ENCODE measurements at places on chromosomes 2 and 18.

DNA sequence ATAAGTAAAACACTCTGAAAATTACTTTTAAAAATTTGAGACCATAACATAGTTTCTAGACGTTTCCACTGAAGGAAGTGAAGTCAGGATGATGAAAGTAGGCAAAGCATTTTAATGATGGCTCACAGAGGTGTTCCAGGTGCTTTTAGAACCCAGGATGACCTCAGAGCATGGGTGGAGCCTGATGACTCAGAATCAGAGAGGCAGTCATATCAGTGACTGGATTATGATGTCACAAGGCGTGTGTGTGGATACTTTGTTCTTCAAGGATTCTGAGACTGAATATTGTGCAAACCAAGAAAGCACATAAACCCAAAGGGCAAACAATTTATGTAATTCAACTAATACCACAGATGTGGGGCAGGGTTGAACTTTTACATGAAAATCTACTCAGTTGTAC, 208.0 kb upstream of the FBXO11 start:
- DNase-seq, result no peak

GRCh38 chr2:20582600-20583221, 68.2 kb downstream of the HS1BP3 start:
- DNase-seq, result no peak

DNA sequence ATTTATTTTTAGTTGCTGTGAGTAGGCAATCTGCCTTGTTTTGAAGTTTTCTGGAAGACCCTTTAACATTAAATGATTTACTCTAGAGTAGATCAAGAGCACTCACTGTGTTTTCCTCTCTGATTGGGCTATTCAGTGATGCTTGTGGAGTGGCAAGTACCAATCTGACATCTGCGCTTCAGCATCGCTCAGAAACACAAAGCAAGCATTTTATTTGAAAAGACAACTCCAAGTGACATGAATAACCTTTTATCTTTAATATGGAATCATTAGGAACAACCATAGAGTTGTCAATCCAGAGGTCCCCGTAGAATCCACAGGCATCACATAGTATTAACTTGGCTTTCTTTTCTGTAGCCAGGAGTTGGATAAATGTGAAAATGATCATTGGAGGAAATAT, 114.7 kb downstream of the CPS1 start:
- DNase-seq, result no peak

DNA sequence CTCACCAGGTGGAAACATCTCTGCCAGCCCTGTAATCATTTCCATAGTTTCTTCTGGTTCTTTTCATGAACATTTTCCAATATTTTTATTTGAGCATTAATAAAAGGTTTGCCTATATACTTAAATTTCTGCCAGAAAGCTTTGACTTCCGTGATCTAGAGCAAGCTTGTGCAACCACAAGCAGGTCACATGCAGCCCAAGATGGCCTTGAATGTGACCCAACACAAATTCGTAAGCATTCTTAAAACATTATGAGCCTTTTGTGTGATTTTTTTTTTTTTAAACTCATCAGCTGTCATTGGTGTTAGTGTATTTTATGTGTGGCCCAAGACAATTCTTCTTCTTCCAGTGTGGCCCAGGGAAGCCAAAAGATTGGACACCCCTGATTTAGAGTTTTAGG, 51.6 kb downstream of the NEDD4L start:
- DNase-seq, result no peak

DNA sequence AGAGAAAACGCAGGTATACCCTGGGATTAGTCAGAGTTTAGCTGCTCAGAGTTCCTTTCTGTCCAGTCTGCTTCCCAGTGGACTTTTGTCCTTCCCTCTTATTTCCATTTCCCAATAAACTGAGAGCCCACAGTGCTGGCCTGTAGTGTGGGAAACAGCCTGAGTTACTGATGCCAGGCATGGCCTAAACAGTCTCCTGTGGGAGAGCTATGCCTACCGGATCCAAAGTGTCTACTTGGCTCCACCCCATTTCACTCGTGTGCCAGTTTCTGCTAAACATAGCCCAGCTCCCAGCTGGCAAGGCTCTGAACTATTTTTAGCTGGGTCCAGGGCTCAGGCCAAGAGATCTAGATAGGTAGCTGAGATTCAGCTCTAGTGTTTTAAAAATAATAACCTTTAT, 15.6 kb upstream of the PPP1CB start:
- DNase-seq, result peak; percentile 95
